ENCODE measurements at places on chromosomes 5 and 9.

- DNase-seq = no peak
Observed at GRCh38 chr9:97487861-97488260, 13.6 kb upstream of the TMOD1 start.

- no peak for DNase-seq
Observed at GRCh38 chr5:114859438-114859735, 310.3 kb downstream of the TRIM36 start.

- DNase-seq = no peak
Observed at GRCh38 chr5:9339206-9339818, 206.6 kb downstream of the SEMA5A start.

- no peak for DNase-seq
Observed at GRCh38 chr5:59575648-59576445, 317.7 kb downstream of the PDE4D start.

DNA sequence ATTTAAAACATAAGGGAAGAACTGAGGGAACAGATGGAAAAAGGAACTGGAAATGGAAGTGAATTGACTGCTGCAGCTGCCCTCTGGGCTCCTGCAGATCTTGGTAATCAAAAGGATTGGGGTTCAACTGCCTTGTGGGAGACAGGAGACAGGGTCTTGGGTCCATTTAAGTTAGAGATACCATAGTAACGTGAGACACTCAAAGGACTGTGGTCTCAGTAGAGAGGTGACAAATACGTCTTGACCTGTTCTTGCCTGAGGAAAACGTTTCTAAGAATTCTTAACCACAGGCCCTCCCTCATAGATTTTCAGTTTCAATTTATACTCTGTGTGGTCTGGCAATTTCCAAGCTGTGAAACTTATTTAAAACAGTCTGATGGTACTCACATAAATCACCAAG, 100.8 kb upstream of the DHFR start:
- peak; percentile 82 for DNase-seq

DNA sequence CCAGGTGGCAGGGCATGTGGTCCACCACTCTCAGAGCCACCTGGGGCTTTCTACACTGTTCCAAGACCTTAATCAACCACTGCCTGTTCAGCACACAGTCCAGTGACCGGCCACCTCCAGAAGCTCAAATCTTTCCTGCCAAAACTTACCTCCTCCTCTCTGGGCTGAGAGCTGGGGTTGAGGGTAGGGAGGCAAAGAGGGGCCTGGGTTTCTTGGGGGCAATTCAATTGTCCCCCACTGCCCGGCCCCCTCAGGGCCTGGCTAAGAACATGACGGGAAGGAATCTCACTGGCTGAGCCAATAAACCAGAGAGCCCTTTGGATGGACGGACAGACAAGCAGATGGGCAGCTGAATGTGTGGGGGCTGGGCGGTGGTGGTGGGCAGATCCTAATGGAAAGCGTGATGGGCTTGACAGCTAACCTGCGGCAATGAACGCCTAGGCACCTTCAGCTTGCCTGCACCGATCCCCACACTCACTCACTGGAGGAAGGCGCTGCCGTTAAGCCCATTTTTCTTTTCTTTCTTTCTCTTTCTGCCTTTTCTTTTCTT, 5.4 kb downstream of the NR5A1 start:
- DNase-seq = no peak

DNA sequence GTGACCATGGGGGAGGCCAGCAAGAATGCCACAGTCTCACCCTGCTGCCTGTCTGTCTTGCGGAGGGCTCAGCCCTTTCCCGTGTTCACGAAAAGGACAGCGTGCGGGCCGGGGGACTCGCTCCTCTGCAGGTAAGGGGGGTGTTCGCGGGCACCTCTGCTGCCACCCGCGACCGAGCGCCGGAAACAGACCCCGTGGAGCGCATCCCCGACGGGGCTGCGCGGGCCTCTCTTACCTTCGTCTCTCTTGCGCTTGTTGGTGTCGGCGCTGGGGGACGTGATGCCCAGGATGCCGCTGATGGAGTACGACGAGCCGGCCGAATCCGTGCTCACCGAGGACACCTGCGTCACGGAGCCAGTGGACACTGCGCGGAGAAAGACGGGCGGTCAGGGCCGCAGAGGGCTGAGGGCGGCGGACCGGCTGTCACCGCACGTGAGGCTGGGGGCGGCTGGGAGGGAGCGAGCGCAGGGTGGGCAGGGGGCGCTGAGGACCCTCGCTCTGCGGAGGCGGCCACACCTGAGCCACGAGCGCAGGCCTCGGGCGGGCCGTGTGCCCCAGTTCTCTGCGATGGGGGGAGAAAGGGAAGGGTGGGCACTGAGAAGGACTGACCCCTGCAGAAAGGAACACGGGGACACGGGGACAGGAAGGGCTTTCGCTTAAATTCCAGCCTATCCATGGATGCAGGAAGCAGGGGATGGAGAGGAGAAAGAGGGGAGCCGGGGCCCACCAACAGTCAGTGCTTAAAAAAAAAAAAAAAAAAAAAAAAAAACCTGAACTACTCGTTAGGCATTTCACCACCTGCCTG, 31.5 kb downstream of the PAX5 start:
- peak; percentile 23 for DNase-seq

DNA sequence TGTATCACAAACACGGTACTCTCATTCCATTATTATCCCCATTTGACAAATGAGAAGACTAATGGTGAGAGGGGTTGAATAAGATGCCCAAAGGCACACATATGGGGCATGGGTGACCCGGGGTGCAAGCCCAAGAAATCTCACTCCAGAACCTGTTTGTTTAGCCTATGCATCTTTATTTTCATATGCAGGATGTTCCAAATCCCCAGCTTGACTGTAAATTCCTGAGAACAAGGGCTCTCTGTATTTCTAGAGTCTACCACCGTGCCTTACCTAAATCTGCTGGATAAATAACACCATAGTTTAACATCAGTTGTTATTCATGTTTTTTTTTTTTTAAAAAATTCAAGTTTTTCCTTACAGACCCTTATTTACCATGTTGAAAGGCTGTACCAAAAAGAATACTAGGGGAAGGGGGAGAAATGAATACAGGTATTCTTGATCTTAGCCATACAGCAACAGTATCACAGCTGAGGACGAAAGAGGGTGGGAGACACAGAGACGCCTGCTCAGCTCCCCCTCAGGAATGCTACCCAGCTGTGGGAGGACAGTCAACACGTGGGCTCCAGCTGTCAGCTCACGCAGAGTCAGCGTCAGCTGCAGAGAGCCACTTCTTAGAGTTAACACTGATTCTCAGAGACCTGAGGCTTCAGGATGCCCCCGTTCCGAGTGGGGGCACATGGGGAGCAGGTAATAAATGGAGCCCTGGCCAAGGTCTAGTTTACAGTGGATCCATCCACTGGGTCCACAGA, 86.6 kb downstream of the MED27 start:
- DNase-seq = no peak

DNA sequence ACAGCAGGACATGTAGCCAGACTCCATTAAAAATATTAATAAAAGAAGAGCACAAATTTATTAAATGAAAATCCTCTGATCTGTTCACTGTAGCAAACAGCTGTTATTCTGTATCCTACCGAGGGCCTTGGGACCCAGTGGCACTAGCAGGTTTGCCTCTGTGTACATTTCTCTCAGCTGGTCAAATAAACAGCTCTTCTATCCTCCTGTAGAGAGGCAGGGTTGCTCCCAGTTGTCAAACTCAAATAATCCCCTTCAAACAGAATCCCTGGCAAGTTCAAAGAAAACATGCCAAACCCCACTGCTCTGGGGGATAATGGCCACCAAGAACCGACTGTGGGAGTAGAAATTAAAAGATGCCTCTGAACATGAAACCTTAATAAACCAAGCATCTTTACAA, 1262.0 kb upstream of the DMAC1 start:
- DNase-seq = no peak

- DNase-seq = no peak
Observed at GRCh38 chr5:62974623-62975022, 396.0 kb downstream of the LRRC70 start.

DNA sequence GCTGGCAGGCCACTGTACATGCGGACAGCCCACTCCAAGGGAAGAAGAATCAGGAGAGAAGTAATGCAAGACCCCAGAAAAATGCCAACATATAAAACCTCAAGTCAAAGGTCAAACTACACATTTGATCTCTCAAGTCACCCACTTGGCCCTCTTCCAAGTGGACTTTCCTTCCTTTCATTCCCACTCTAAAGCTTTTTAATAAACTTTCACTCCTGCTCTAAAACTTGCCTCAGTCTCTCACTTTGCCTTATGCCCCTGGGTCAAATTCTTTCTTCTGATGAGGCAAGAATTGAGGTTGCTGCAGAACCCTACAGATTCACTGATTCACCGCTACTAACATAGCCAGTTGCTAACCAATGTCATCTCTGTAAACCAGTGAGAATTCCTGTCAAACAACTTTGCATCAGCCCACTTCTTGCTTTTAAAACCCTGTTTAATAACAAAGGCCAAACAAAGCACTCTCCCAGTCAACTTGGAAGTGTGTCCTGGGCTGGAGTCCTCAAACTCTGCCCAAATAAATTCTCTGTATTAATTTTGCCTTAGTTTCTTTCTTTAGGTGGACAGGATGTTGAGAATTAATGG, 6.9 kb upstream of the ATP6V1G1 start:
- no peak for DNase-seq

DNA sequence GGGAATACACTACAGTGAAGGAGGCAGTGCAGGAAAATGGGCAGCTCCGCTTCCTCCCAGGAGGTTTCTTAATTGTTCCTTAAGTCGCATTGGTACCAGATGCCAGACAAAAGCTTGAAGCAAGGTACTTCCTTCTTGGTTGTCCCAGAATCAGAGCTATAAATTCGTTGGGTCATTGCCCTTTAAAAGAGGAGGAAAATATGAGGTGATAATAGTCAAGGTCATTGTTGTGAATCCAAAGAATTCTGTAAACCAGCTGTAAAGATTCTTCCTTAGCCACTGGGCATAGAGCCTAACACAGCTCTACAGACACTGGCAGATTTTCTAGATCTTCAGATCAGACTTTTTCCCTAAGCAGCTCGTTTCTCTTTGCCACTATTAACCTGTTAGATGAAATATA, 444.1 kb upstream of the TLE4 start:
- no peak for DNase-seq

- peak; percentile 11 for DNase-seq
Observed at GRCh38 chr9:22175972-22176545, 167.0 kb upstream of the CDKN2B start.

DNA sequence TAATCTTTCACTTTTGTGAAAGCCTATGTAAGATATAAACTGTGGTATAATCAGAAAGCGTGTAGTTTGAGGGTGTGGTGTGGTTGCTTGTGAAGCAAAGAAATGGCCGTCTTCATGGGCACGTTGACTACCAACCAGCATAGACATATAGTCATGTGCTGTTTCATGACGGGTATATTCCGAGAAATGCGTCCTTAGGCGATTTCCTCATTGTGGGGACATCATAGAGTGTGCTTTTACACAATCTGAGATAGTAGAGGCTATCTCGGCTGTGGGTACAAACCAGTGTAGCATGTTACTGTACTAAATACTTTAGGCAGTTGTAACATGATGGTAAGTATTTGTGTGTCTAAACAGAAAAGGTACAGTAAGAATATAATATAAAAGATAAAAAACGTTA, 79.7 kb upstream of the LRRC70 start:
- DNase-seq = no peak

GRCh38 chr5:136675769-136676168, 310.4 kb upstream of the TRPC7 start:
- no peak for DNase-seq

GRCh38 chr5:55570570-55570969, 35.8 kb upstream of the PLPP1 start:
- no peak for DNase-seq

GRCh38 chr5:89281766-89282553, 399.0 kb upstream of the MEF2C start:
- no peak for DNase-seq

- DNase-seq = peak; percentile 54
Observed at GRCh38 chr5:151151793-151152192, 5.8 kb downstream of the ANXA6 start.
